T-helper 2 cell (primary cell): ENCODE measurements at places on chromosomes 1 and 21.

GRCh38 chr1:77688939-77689338 lies 6.5 kb upstream of the ZZZ3 start:
- DNase-seq = no peak

DNA sequence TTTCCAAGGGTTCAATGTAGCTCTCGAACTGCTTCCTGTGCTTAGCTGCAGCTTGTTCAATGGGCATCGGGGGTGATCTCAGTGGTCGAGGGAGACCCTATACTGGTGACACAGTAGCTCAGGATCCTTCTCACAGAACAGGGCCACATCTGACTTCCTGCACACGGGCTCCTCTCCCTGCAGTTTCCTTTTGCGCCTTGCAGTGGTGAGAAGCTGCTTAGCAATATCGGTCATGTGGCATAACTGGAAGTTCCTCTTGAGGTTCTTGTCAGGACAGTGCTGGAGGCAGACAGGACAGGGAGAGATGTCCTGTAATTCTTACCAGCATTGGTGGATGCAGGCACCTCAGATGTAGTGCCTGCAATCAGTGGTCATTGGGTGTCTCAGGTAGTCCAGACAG lies 140.5 kb upstream of the MAP1LC3C start:
- no peak for DNase-seq

DNA sequence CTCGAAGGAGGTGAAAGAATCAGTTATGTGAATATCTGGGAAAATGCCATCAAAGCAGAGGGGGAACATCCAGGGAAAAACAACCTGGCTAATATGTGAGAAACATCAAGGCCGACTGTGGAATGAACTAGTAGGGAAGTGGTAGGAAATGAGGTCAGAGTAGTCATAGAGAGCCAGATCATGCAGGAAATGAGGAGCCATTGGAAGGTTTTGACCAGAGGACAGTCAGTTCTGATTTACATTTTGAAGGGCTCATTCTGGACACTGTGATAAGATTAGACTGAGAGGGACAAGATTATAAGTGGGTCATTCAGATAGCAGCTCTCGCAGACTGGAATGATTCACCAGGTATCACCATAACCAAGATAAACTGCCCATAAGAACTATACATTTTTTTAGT lies 63.7 kb downstream of the SYT14 start:
- no peak for DNase-seq

GRCh38 chr1:186214791-186215190 lies 160.3 kb downstream of the TPR start:
- no peak for DNase-seq

DNA sequence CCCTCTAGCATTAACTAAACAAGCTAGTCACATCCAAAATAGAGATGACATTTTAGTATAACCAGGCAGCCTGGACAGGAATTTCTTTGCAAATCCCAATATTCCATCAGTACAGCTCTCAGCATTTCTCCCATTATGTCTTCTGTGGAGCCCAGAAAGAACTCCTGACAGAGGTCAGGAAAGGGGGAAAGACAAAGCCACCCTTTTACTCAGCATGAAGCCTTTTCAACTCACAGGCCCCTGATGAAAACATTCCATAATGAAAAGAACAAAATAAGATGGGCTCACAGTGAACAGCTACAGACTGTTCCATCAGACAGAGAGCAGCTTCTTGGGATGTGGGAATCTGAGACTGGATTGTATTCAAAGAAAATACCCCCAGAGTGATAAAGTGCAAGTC lies 80.6 kb downstream of the TEX35 start:
- no peak for DNase-seq

- no peak for DNase-seq
Measured at GRCh38 chr1:85607126-85607920, 26.8 kb downstream of the CCN1 start.

DNA sequence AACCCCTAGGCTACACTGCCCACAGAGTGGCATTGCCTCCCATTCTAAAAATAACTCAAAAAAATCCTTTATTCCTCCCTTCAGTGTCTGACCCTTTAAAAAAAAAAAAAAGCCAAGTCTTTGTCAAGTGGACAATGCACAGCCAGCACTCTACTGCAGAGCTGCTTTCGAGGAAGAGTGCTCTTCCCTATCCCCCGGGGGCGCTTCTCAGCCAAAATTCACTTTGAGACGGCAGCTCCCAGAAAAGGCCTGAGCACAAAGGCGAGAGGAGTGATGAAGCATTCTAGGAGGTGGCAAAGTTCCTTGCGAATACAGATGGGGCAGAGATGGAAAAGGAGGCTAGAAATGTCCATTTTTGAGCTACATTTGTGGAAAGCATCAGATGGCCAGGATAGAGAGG lies 23.3 kb downstream of the EPHA10 start:
- DNase-seq = no peak

DNA sequence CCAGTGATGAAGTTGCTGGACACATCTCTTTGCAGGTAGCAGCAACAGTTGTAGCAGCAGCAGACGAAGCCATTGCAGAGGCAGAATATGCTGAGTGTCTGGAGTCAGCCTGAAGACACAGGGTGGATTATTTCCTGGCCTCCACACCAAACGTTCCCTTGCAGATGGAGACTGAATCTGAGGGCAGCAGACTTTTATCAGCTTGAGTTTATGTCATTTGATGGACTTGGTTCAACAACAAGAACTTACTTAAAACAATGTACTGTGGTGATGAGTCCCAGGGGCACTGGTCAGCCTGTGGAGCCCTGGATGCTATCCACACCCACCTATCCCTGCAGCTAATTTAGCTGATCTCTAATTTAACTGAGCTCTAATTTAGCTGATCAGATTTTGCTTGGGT lies 17.1 kb upstream of the MPZL1 start:
- DNase-seq = no peak

DNA sequence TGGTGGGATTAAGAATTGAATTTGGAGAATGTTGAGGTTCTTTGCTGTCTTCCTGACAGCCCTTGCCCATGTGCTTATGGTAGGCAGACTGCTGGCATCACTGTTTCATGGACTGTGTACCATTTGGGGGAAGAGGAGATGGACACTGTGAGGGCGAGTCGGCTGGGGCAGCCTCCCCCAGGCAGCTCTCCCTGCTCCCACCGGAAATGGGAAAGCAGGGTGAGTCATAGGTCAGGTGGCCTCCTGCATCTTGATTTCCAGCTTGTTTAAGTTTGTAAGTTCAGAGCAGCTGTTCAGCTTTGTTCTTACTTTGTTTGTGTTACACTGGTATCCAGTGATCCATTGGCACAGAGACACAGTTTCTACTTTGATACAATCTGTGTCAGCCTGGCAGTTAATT lies 87.2 kb upstream of the CNIH3 start:
- DNase-seq = no peak

DNA sequence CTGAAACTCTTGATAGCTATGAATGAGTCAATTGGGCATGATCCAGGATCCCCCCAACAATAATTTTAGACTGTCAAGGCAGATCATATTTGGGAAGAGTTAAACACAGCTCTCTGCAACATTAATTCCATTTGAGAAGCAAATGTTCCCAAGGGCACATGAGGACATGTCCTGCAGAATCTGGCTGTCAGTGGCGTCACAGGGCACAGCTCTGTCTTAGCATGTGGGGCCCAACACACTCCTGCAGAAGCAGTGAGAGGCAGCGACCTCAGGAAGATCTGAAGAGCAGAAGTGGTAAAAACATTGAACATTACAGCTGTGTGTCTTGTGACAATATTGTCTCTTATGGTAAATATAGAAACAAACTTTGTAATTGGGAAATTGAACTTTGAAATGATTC lies 197.1 kb upstream of the PBX1 start:
- no peak for DNase-seq

GRCh38 chr1:67307251-67308060 lies at the start of gene IL12RB2:
Gene IL12RB2 (plus strand): TSS chr1:67307873. CDS start chr1:67320369, 12,496 bp downstream.
- peak; percentile 13 for DNase-seq

GRCh38 chr1:21342961-21343838 lies 52.9 kb upstream of the ECE1 start:
- no peak for DNase-seq

DNA sequence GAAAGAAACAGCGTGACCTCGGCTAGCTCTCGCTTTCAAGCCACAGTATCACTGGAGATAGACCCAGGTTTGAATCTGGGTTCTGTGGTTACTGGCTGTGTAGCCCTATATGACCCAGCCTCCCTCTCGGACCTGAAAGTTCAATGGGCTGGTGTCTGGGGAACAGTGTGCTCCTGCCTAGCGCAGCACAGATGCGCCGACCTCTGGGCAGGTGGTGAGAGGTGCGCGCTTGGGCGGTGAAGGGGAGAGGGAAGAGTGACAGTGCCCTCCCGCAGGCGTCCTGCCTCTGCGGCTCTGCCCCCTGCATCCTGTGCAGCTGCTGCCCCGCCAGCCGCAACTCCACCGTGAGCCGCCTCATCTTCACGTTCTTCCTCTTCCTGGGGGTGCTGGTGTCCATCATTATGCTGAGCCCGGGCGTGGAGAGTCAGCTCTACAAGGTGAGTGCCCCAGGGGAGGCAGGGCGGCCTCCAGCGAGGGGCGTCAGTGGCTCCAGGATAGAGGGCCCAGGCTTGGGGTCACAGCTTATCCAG lies 10.5 kb downstream of the SERINC2 start:
- no peak for DNase-seq

GRCh38 chr1:74425676-74426075 lies 86.7 kb downstream of the LRRC53 start:
- DNase-seq = no peak

- DNase-seq = no peak
Measured at GRCh38 chr1:198465201-198466144, 75.0 kb downstream of the ATP6V1G3 start.

- DNase-seq = no peak
Measured at GRCh38 chr1:38992412-38993111, 1.5 kb downstream of the AKIRIN1 start.

- DNase-seq = no peak
Measured at GRCh38 chr1:217088521-217089284, 365.5 kb upstream of the ESRRG start.

DNA sequence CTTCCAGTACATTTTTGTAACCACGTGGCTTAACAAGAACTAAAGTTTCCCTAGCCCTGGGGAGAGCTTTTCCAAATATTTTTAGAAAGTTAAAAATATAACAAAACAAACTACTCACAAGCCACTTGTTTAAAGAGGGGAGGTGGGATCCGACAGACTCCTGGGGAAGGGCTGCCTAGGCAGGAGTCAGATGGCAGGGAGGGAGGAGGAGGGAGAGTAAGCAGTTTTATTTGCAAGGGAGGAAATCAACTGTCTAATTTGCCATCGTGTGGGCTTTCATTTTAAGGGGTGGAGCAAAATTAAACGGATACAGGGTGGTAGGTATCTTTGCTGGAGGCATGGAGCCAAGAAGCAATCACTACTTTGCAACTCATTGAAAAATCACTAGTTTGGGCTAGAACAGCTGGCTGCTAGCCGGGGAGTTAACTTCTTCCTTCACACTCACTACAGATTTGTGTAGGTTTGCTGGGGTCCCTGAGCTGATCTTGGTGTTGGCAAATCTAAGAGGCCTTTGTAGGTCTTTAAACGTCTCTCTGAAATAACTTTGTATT lies 8.8 kb downstream of the BARHL2 start:
- DNase-seq = no peak

DNA sequence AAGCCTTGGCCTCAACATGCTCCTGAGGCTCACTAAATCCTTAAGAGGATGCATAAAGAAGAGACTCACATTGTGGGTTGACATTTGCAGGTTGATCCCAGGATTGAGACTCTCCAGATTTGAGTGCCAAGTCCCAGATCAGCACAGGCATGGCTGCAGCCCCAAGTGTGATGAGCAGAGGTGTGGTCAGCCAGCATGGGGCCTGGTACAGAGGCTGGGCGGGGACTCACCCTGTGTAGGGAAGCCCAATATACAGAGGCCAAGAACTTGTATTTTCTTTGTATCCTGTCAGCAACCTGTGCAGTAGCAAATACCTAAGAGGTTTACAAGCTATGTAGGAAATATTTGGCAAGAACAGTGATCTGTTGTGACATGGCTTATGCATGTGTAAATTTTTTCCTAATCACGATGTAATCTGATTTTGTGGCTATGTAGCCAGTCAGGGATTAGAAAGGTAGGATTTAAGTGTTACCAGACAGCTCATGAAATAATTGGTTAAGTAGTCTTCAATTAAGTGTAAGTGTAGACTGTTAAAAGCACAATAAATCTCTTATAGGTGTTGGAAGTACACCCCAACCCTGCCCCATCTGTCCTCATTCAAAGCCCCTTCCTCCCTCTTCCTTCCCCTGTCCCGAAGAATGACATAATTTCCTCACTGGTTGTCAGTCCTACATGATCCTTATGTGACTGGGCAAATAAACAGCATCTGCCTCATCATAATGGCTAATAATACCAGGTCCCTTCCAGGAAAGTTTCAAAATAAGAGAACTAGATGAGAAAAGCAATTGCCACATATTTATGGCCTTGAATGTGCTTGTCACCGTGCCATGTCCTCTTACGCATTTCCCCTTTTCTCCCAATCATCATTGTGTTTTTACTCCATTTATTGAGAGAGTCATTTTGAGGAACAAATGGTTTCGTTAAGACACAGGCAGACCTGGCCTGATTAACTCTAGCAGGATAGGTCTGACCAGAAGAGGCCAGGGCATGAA lies 120.9 kb downstream of the HLX start:
- DNase-seq = no peak

GRCh38 chr1:37633938-37634243 lies 801 bp downstream of the RSPO1 start:
- no peak for DNase-seq

DNA sequence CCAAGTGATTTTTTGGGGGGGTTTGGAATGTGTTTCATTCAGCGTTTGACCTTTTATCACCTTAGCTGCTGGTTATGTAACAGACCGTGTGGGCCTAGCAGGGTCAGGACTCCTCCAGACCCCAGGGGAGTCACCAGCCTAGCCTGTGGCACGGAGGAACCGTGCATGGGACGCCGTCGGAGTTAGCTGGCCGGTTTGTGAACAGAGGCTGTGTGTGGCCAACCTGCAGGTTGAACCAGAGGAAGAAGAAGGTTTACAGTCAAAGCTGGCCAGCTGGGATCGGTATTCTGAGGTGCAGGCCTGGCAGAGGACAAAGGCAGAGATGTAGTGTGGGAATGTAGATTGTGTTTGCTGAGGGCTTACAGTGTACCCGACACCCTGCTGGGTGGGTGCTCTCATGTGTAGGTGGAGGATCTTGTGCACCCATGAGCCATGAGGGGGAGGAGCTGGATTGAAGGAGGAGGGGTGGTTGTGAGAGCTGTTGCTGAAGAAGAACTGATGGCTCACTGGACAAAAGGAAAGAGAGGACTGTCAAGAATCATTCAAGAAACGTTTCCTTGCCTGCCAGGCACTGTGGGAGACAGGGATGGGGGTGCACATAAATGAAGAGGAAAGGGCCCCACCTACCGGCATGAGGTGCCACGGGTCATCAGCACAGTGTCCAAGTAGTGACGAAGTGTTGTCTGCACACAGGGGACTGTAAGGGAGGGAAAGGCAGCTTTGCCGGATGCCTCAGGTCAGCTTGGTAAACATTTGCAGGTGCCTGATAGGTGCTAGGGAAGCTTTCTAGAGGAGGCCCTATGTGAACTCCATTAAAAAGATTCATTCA lies 40.0 kb upstream of the PWP2 start:
- DNase-seq = no peak

- no peak for DNase-seq
Measured at GRCh38 chr1:13823936-13824335, 123.9 kb downstream of the PRDM2 start.

DNA sequence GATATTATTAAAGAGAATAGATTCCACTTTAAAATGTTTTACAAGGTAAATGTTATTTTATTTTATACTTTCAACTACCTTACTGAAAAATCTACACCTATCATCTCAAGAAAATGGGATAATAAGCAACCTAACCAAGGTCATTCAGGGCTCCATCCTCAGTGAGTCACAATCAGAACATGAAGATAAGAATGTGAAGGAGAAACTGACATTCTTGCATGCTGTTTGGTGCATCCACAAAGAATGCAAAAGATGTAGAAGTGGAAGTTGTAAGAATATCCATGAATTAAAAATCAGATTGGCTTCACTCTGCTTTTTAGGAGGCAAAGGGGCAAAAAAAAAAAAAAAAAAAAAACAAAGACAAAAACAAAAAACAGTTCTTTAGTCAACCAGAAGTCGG lies 6.5 kb downstream of the WARS2 start:
- no peak for DNase-seq
